ENCODE measurements at places on chromosomes 1 and 21.
A peak's percentile ranks its signal among the peaks of the same experiment; 100 is the strongest.

GRCh38 chr1:29426701-29427279 is 190.5 kb downstream of the PTPRU start:
- no peak for DNase-seq

DNA sequence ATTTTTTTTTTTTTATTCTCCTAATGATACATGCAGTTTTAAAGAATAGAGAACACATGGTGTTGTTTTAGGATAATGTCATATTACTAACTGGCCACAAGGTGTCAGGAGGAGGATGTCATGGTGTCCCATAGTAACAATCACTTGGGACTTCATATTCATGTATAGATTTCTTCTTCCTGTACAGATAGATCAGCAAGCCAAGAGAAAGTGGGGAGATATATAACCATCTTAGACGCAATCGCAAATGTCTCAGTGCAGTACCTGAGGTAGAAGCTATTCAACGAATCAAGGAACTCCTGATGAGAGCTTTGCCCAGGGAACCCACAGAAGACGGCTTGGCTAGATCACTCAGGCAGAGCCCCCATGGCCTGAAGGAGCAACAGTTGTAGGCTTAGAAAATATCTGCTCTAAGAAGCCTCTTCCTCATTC is 12.3 kb downstream of the OR2T11 start:
- no peak for DNase-seq

- DNase-seq = no peak
Observed at GRCh38 chr1:165647970-165648369, 16.9 kb downstream of the MGST3 start.

GRCh38 chr21:31446226-31446855 is 102.3 kb upstream of the TIAM1 start:
- DNase-seq = no peak

- no peak for DNase-seq
Observed at GRCh38 chr21:16573578-16573977, 843.8 kb downstream of the USP25 start.

DNA sequence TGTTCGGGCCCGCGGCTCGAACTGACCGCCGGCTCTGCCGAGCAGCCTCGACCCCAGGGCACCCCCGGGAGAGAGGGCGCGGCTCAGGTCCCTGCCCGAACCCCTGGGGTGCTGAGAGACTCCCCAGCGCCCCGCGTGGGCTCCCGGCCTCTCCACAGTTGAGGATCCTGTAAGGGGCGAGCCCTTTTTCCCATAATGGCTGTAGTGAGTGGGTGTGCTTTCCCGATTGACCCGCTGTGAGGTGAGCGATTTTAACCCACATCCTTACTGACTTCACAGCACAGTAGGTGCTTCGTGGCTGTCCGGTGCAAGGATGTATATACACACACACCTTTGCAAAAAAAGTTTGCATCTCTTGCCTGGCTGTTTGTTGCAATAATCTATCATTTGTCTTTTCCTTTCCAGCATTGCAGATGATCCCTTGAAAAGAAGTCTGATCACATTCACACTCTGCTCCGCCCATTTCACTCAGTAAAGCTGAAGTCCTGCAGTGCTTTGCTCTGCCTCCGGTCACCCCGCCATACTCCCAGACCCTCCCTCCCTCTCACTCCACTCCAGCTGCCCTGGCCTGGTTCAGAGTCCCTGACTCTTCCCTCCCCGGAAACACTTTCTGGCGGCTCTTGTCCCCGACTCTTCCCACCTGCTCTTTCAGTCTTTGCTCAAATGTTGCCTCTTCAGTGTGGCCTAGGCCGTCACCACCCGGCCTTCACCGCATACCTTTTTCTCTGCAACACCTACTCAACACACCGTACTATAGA is 955 bp upstream of the UBE2G2 start:
- no peak for DNase-seq

GRCh38 chr1:24391882-24392603 is 21.5 kb downstream of the STPG1 start:
- peak; percentile 53 for DNase-seq

- DNase-seq = peak; percentile 71
Observed at GRCh38 chr1:9490605-9491339, 48.5 kb upstream of the SLC25A33 start.

DNA sequence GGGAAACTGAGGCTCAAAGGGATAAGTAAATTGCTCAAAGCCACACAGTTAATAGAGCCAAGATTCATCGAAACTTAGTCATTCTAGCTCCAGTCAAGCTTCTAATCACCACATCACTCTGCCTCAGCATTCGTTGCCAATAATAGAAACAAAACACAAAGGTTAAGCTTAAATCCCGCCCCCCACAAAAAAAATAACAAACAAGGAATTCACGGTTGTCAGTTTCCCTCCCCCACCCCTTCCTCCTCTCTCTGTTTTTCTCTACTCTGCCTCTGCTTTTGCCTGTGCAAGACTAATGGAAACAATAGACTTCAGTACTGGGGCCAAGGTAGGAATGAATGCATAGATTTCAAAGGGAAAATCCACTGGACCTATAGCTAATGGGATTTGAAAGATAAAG is 70.7 kb upstream of the ZNF644 start:
- no peak for DNase-seq

DNA sequence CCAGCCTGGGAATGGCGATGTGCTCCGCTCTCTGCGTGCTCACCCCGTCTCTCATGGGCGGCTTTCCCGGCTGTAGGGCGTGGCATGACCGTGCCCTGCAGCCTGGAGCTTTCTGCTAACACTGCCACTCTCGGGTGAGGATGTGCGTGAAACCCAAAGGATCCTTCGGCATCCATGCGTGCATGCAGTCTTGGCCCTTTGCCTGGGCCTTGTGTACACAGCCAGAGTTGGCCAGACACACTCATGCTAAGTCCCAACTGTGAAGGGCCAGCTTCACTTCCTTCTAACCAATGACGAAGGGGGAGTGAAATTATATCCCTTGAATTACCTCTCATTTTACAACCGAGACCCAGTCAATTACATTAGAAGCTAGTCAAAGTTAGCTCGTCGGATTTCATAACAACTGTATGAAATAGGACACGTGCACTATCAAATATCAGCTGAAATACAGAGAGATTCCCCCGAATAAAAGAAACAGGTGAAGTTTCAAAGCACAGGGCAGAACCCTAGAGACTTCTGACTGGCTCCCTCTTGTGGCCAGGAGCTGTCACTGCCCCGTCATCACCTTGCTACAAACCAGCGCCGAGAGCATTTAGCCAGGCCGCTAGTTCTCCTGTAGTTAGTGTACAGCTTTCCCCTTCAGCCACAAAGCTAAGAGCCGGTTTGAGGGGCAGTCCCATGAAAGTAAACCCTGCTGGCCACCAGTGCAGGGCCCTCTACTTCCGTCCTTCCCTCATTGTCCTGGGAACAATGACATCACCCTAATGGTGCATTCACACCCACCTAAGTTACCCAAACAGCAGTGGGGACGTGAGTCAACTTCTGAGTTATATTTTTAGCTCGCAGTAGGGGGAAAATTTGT is 63.4 kb upstream of the COA6 start:
- peak; percentile 21 for DNase-seq

- no peak for DNase-seq
Observed at GRCh38 chr1:179079113-179079761, 2.6 kb upstream of the TOR3A start.

DNA sequence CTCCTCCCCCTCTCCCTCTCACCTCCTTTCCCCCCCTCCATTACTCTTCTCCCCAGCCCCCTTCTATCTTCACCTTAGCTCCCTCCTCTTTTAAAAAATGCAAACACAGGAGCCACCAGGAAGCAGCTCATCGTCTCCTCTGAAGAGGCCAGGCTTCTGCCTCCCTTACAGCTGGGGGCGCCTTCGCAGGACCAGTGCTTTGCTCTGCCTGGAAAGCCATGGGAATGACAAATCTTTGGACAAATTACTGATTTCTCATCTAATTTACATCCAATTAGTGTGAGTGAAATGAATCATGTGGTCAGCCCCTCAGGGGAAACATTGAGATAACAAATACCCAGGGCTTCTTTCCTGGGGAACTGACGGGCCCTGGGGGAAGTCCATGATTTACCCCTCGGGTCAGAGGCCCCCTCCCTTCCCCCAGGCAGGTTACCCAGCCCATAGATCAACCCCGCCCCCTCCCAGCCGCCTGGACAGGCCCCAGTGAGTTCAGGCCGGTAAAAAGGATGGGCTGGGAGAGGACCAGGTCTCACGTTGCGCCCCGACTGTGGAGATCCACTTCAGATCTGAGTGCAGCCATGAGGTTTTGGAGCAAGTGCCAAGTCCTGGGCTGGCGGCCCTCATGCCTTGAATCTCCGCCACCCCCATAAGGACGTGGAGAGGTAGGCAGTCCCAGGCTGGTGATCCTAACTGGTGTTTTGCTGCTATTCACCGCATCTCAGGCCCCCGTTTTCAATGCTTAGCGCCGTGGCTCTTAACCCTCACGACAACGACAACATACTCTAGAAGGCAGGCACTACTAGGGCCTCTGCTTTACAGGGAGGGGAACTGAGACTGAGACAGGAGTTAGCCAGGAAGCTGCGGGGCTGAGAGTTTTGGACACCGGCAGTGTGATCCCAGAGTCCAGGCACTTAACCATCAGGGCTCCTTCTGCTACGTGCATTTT is 300.8 kb downstream of the RRAGC start:
- no peak for DNase-seq

- DNase-seq = peak; percentile 46
Observed at GRCh38 chr1:248807067-248807737, 18.5 kb downstream of the SH3BP5L start.

GRCh38 chr1:222140206-222140605 is 398.3 kb upstream of the DUSP10 start:
- DNase-seq = no peak

- DNase-seq = no peak
Observed at GRCh38 chr1:115189814-115190539, 100.7 kb upstream of the TSPAN2 start.

GRCh38 chr1:6220236-6220635 is 14.3 kb downstream of the RNF207 start:
- peak; percentile 24 for DNase-seq

- no peak for DNase-seq
Observed at GRCh38 chr1:235411489-235412486, 44.6 kb downstream of the TBCE start.

GRCh38 chr1:228496494-228496893 is 9.3 kb downstream of the RNF187 start:
- no peak for DNase-seq

DNA sequence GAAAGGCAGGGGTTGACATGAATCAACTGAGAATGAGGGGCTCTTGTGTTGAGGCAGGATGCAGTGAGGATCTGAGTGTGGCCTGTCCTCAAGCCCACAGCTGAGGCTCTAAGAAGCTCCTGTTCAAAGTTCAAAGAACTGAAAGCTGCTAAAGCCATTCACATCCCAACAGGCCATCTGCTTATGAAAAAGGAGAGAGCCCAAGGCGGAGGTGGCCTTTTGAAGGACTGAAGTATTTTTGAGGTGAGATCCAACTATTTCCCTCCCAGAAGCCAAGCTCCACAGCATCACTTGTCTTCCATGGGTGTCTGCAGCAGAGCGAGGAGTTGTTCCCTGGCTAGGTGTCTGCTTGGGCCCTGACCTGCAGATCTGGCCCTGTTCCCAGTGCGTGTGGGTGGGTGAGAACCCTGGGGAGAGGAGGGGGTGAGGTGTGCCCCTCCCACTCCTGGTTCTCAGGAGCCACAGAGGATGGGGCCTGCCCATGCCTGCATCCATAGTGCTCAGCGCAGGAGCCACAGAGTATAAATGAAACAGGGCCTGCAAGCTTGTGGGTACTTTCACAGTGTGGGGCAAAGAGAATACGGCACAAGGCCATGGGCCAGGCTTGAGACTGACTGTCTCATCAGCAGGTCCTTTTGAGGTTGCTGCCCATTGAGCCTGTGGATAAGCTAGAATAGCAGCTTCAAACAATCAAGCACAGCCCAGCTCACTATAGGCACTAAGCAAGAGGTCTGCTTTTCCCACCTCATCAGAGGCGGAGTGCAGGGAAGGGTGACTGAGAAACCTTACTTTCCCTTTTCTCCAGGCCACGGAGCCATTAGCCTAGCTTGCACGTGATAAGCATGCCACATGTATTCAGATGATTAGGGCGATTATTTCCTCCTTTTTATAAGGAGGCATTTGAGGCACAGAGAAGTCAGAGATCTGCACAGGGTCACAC is 15.7 kb downstream of the REG4 start:
- no peak for DNase-seq
